ENCODE measurements at places on chromosomes 3 and 15. TPM values are rescaled to one million over a fixed set of nuclear protein-coding genes. Genes with fewer than 3 reads are reported as not detected.

INKA1 gene
- 6.6 TPM for total RNA-seq

TCAIM gene
- total RNA-seq: 33.2 TPM

GRCh38 chr3:156619376-156619775 lies 55.0 kb upstream of the TIPARP start:
- no peak for DNase-seq
- no peaks in the 10 kb centered on the region for H3K36me3 ChIP-seq
- H3K4me3 ChIP-seq: no peak overlapping the region
- no peaks in the 10 kb centered on the region for H3K4me1 ChIP-seq
- no peaks in the 10 kb centered on the region for H3K27me3 ChIP-seq

ARL14 gene
- total RNA-seq: not detected

RLBP1 gene
- total RNA-seq: not detected

- H3K36me3 ChIP-seq: no peaks in the 10 kb centered on the region
- no peaks in the 10 kb centered on the region for H3K4me1 ChIP-seq
- H3K27me3 ChIP-seq: no peaks in the 10 kb centered on the region
- H3K27ac ChIP-seq: no peak overlapping the region
Observed at GRCh38 chr3:109275702-109276293, 40.5 kb downstream of the DPPA2 start.

GRCh38 chr3:113698956-113699355 lies 2.5 kb upstream of the USF3 start:
- no peaks in the 10 kb centered on the region for H3K27me3 ChIP-seq
- no peak overlapping the region for H3K27ac ChIP-seq

- no peak for DNase-seq
- no peak overlapping the region for H3K27ac ChIP-seq
- no peak overlapping the region for H3K4me3 ChIP-seq
- H3K36me3 ChIP-seq: peaks cover 31% of the 10 kb centered on the region
Observed at GRCh38 chr3:50289130-50289529, 3.1 kb downstream of the IFRD2 start.

GRCh38 chr15:88980498-88980897 lies 67.3 kb upstream of the MFGE8 start:
- no peak overlapping the region for H3K4me3 ChIP-seq
- no peak overlapping the region for H3K27ac ChIP-seq
- no peaks in the 10 kb centered on the region for H3K4me1 ChIP-seq
- DNase-seq: no peak
- H3K27me3 ChIP-seq: no peaks in the 10 kb centered on the region

GRCh38 chr15:65038836-65039235 lies 6.4 kb upstream of the SLC51B start:
- H3K27ac ChIP-seq: no peak overlapping the region
- H3K4me3 ChIP-seq: no peak overlapping the region
- H3K36me3 ChIP-seq: no peaks in the 10 kb centered on the region

- H3K4me1 ChIP-seq: no peaks in the 10 kb centered on the region
- H3K27me3 ChIP-seq: no peaks in the 10 kb centered on the region
- H3K27ac ChIP-seq: no peak overlapping the region
- DNase-seq: no peak
- no peak overlapping the region for H3K4me3 ChIP-seq
- H3K36me3 ChIP-seq: no peaks in the 10 kb centered on the region
Observed at GRCh38 chr15:39376371-39376909, 204.4 kb upstream of the THBS1 start.

GOLGA6L7 gene
- not detected for total RNA-seq

GRCh38 chr15:67892559-67893377 lies 52.9 kb upstream of the RNU6-1 start:
- no peak for DNase-seq
- H3K4me1 ChIP-seq: peaks cover 4% of the 10 kb centered on the region
- no peaks in the 10 kb centered on the region for H3K36me3 ChIP-seq
- no peak overlapping the region for H3K27ac ChIP-seq

SETD2 gene
- 45.9 TPM for total RNA-seq

DNA sequence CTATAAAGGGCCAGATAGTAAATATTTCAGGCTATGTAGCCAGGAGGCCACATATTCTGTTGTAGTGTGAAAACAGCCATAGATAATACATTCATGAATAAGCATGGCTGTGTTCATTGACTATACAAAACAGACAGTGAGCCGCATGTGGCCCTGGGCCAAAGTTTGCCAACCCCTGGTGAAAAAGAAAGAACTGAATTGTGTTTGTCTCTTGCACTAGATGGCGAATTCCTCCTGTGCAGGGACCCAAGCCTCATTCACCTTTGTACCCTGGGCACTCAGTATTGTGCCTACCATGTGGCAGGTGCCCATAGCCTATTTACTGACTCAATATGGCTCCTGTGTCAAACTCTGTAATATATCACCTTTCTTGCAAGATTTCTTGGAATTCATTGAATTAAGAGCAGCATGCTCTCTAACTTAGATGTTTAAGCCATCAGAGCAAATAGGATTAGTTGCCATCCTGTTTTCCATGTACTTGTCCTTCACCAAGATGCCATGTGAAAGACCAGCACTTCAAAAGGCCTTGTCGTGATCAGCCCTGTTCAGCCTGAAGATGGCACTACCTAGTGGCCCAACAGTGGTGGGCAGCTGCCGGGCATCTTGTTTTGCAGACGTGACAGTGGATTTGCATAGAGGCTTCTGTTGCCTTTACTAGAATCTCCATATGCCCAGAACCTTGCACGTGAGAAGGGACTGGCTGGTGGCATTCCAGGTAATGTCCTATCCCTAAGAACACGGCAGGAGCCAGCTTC lies 50.9 kb upstream of the CMTM7 start:
- H3K27ac ChIP-seq: no peak overlapping the region
- H3K27me3 ChIP-seq: no peaks in the 10 kb centered on the region
- DNase-seq: no peak

PLA2G4D gene
- total RNA-seq: not detected

DNA sequence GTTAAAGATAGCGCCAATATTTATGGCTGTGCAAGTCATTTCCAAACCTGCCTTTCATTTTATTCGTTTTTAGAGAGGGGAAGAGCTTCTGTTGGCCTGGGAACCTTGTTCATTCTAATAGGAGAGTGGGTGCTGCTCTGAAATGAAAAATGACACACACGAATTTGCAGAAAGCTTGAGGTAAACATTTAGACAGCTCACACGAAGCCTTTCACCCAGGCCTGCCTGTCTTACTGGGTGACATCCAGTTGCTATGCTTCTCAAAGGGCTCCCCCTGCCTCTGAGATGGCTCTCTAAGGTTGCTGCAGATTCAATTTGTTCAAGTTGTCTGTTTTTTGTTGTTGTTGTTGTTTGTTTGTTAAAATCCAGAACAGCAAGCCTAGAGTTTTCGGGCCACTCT lies 18.2 kb downstream of the PEX5L start:
- H3K4me3 ChIP-seq: no peak overlapping the region
- H3K27ac ChIP-seq: no peak overlapping the region
- no peaks in the 10 kb centered on the region for H3K27me3 ChIP-seq
- no peak for DNase-seq
- no peaks in the 10 kb centered on the region for H3K36me3 ChIP-seq
- H3K4me1 ChIP-seq: no peaks in the 10 kb centered on the region

- DNase-seq: no peak
- H3K27ac ChIP-seq: no peak overlapping the region
- H3K36me3 ChIP-seq: peaks cover 93% of the 10 kb centered on the region
- no peaks in the 10 kb centered on the region for H3K4me1 ChIP-seq
- H3K4me3 ChIP-seq: no peak overlapping the region
Observed at GRCh38 chr3:119219069-119219468, 21.6 kb downstream of the B4GALT4 start.

DNA sequence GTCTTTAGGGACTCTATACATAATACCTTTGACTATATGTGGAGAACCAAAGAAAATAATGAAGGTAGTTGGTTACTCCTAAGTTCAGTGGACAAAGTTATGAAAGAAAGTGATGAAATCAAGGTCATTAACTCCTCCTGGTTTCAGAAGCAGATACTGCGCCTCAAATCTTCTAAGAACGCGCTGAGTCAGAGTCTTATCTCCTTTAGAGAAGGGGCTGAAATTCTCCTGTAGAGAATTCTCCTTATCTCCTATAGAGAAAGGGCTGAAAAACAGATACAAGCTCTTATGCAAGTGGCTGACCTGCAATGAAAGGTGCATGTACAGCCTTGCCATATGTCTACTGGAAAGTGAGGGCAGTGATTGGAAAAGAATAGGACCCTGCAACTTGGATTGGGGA lies 824.2 kb downstream of the NSUN3 start:
- no peak for DNase-seq
- H3K27me3 ChIP-seq: no peaks in the 10 kb centered on the region
- no peaks in the 10 kb centered on the region for H3K4me1 ChIP-seq
- no peaks in the 10 kb centered on the region for H3K36me3 ChIP-seq
- no peak overlapping the region for H3K4me3 ChIP-seq
- no peak overlapping the region for H3K27ac ChIP-seq

- no peak overlapping the region for H3K27ac ChIP-seq
- H3K4me3 ChIP-seq: no peak overlapping the region
- H3K36me3 ChIP-seq: no peaks in the 10 kb centered on the region
Observed at GRCh38 chr3:187450431-187451190, 82.4 kb downstream of the RTP4 start.

TTLL3 gene
- total RNA-seq: 37.3 TPM

FBXW12 gene
- total RNA-seq: not detected
